Activated naive CD8-positive, alpha-beta T cell treated with anti-CD3 and anti-CD28 coated beads, Interleukin-2, amount 50 U/mL, for 16 hours (primary cell): ENCODE measurements at places on chromosomes 4 and X.

DNA sequence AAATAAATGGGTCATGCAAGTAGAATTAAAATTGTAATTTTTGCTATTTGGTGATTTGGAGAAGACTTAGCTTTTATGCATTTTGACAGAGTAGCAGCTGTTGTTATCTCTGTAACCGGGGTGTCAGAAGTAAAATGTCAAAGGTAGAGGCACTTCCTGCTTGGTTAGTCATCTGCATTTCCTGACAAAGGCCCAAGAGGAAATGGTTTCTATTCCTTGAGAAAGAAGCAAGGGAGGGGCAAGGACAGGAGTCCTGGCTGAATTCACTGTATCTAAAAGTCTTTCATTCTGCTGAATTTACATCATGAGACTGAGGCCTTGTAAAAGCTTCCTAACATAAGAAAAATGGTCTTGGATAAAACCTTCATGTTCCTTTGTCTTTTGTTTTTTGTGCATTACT lies 550.9 kb upstream of the BOD1L1 start:
- no peak for DNase-seq

GRCh38 chr4:75598390-75598789 lies 31.9 kb downstream of the CDKL2 start:
- no peak for DNase-seq

DNA sequence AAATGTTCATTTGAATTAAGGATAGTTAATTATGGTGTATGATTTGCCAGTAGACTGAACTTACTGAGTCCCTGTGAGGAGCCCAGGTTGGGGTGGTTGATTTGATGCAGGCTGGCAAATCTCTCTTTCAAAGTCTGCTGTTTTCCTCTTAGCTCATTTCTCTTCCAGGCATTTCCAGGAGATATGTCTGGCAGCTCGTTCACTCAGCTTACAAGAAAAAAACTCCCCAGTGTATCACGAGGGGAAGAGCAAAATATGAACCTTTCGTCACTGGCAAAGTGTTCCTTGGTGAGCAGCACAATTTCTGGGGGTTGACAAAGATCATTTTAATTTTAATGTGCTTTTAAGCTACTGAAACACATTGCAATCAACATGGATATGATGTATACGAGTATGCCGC lies 244.2 kb downstream of the CBLL2 start:
- no peak for DNase-seq

- DNase-seq: no peak
Measured at GRCh38 chr4:88009871-88010270, 2.4 kb downstream of the PKD2 start.

GRCh38 chr4:677431-678293 lies 3.3 kb downstream of the MYL5 start:
- DNase-seq: no peak

DNA sequence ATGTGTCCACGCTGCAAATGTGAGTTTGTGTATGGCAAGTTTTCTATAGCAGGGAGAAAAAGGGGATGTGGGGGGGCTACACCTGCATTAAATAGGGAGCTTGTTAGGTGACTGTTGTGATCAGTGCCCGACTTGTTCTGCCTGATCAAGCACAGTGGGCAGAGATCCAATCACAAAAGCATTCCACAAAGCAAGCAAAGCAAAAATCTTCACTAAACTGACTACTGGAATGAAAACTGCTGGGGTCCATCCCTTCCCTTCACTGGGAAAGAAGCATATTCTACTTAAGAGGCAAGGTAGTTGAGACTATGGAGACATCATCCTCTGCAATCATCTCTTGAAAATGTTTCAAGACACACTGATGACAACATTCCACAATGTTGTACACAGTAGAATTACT lies 5.2 kb downstream of the IRS4 start:
- DNase-seq: no peak

DNA sequence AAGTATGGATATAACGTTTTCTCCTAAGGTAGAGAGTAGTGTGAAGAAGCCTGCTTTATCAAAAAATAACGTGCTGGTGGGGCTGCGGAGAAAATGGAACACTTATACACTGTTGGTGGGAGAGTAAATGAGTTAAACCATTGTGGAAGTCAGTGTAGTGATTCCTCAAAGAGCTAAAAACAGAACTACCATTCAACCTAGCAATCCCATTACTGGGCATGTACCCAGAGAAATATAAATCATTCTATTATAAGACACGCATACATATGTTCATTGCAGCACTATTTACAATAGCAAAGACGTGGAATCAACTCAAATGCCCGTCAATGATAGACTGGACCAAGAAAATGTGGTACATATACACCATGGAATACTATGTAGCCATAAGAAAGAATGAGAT lies 196.4 kb downstream of the DMD start:
- DNase-seq: no peak

- no peak for DNase-seq
Measured at GRCh38 chrX:3567686-3568085, 145.8 kb downstream of the PRKX start.

GRCh38 chr4:141133146-141133998 lies at the start of gene RNF150:
Gene RNF150, minus strand, starts transcription at chr4:141133469.
- no peak for DNase-seq

GRCh38 chrX:17567187-17567586 lies 170.1 kb upstream of the SCML1 start:
- DNase-seq: no peak
